Karpas-422 (cell line): ENCODE measurements at places on chromosomes 13 and 19. TPM values are rescaled to one million over a fixed set of nuclear protein-coding genes. Genes with fewer than 3 reads are reported as not detected.

DNA sequence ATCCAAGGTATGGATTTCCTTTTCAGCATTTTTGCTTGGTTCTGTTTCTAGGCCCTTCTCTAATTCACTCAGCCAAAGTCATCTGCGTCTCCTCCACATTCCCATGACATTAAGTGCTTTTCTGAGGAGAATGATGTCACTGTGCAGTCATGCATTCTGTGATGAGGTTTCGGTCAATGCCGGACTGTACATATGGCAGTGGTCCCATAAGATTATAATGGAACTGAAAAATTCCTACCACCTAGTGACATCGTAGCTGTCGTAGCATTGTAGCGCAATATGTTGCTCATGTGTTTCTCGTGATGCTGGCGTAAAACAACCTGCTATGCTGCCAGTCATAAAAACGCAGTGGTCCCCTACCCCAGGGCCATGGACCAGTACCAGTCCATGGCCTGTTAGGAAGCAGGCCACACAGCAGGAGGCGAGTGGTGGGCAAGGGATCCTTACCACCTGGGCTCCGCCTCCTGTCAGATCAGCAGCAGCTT lies 63.4 kb upstream of the TNFRSF19 start:
- DNase-seq = no peak

FUT6 gene
- not detected in 2 replicates for total RNA-seq

GRCh38 chr19:18875726-18876125 lies 20.2 kb downstream of the CERS1 start:
- no peak for DNase-seq

GRCh38 chr13:84563611-84564010 lies 681.3 kb upstream of the SLITRK1 start:
- DNase-seq = no peak

SLC7A10 gene
- total RNA-seq = not detected in 2 replicates

DNA sequence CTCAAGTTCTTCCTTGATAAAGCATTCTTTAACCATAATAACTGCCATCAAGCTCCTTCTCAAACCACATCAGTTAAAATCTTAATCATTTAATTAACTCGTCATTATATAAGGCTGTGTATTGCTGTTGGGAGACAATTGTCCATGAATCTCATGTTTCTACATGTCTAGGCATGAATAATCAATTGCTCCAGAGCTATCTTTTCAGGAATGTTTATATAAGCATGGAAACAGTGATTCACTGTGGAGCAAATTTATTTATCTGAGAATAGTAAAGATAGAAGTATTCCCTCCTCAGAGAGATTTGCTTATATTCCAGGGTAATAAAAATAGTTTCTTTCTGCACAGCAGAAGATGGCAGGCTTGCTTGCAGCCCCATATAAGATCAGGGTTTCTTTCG lies 71.1 kb downstream of the CBY2 start:
- no peak for DNase-seq

DNA sequence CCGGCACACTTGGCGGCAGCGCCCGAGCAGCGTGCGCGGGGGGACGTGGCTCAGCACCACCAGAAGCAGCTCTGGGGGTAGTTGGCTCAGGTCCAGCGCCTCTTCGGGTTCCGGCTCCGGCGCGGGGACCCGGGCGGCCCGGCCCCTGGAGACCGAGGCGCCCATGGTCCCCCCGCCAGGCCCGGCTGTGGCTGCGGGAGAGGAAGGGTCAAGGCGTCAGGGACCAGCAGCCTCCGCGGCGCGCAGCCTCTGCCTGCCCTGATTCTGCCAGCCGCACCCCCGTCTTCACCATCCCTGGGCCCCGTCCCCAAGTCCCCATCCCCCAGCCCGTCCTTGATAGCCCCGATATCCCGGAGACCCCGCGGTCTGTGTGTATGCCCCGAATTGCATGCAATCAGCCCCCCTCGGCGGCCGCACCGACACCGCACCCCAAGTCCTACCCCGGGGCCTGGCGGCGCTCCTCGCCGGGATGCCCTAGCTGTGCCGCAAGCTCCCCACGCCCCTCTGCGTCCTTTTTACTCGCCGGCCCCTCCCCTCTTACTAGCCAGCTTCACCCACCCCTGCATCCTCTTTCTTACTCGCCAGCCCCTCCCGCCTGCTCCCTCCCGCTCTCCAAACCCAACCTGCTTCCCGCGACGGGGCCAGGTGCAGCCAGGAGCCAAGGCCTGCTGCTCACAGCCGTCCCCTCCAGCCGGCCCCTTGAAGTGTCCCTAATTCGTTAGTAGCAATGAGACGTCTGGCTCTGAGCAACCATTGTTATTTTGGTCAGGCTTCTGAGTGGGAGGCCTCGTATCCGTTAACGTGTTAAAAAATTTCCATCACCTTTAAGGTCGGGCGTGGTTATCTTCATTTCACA lies at the start of gene FBXO27:
Gene FBXO27, minus strand, starts transcription at position 487 of the 856 bp plus-strand sequence. Its CDS starts 322 bp downstream, at position 165.
- DNase-seq = no peak

- DNase-seq = no peak
Measured at GRCh38 chr13:111911754-111912452, 155.0 kb upstream of the SOX1 start.

DNA sequence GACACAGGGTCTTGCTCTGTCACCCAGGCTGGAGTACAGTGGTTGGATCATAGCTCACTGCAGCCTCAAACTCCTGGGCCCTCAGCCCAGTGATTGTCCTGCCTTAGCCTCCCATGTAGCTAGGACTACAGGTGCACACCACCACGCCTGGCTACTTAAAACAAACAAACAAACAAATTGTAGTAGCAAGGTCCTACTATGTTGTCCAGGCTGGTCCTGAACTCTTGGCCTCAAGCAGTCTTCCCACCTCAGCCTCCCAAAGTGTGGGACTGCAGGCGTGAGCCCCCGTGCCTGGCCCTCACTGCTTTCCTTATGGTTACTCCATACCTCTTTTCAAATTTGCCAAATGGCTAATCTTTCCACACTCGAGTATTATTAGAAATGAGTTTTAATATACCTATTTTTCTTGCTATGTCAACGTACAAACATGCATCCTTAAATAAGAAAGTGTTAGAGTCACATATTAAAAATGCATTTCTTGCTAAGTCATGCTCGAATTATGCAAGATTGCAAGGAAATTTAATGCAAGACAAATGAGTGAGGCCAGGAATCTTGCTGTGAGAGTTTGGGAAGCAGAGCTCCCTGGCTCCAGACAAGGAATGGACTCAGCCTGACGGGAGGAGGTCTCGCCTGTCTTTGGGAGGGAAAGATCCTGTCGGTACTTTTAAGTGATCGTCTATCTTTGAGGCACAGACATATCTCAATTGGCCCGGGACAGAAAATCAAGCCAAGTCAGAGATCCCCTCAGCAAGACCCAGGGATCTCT lies 39.4 kb downstream of the RFX2 start:
- DNase-seq = no peak
